Cerebellum (tissue), 4 donors: ENCODE measurements at places on chromosomes 6 and 20.

DNA sequence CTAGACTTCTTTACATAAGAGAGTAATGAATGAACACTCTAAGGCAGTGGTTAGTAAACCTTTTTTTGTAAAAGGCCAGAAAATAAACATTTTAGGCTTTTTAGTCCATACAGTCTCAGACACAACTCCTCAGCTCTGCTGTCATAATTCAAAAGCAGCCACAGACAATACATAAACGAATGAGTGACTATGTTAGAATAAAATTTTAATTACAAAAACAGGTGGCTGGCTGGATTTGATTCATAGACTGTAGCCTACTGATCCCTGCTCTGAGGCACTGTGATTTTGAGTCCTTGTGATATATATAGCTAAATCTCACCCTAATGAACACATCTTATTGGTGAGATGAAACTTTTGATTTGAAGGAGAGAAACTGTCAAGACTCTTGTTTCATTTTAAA lies 155.1 kb downstream of the AIG1 start:
- no peak for DNase-seq

- DNase-seq: no peak
Measured at GRCh38 chr6:38495922-38496635, 143.7 kb downstream of the BTBD9 start.

GRCh38 chr6:73081955-73082354 lies 143.3 kb downstream of the KHDC1L start:
- no peak for DNase-seq

DNA sequence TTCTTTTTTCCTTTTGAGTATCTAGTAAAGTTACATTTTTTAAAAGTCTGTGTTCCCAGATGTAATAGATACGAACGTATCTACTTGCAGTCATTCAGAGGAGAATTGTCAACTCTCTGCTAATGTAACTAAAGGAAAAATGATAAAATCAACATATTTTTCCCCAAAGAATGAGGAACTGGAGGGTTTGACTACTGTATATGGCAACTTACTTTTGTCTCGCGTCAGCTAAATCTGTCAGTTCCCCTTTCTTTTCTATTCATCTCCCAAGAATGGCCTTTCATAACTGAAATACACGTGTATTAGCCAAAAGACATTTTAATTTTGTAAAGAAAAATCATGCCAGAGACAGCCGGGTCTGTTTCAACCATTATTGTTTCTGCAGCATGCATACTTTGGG lies 5.4 kb downstream of the EYA2 start:
- DNase-seq: no peak

GRCh38 chr20:16939051-16939450 lies 190.9 kb downstream of the OTOR start:
- DNase-seq: no peak

DNA sequence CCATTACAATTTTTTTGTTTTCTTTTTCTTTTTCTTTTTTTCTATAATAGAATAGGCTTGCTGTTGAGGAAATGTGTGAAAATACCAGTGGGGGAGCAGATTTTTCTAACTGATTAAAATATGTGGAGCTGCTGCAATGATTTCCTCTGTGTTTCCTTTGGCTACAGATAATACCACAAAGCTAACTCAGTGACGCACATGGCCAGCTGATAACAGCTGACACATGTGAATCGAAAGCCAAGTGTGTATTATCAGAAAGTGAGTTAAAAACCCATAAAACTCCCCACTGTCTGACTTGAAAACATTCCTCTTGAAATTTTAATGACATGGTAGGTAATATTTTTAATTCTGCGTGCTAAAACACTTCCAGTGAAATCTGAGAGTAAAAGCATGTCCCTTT lies 70.8 kb upstream of the AHI1 start:
- no peak for DNase-seq

DNA sequence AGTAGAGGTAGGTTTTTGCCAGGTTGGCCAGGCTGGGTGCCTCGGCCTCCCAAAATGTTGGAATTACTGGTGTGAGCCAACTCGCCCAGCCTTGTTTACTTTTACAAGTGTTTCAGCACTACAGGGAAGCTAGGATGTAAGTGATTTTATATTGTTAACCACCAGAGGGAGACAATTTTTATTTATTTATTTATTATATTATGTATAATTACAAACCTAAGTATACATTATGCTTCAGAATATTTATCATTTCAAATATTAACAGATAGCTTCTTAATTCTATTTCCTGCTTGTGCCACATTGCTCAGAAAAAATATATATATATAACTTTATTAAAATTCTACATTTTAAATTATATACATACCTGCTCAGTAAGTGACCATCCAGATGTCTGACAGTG lies 9.8 kb downstream of the MMUT start:
- no peak for DNase-seq

GRCh38 chr6:152598901-152599537 lies 38.1 kb downstream of the SYNE1 start:
- no peak for DNase-seq

DNA sequence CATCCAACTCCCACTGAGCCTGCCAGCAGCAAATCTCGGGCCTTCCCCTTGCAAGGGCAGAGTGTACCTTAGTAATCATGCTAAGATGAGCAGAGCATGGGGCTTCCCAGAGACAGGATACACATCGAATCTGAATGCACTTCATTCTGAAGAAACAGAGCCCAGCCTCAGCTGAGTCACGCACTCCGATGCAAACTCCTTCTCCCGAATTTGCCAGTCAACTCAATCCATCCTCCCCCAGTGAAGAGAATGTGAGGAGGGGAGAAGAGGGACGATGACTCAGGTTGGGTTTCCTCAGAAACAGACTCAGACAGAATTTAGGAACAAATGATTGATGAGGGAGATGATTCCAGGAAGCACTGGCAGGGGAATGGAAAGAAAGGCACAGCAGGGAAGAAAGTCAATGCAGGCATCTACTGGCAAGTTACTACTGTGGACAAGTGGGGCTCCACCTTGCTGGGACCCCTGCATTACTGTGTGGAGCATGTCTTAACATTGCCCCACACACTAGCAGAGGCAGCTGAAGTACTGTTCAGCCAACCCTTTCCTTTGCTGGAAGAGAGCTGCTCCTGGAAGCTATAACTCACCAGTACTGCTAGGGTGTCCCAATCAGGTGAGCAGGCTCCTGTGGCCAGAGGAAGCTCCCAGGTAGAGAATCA lies 251.6 kb downstream of the ADGB start:
- DNase-seq: no peak

- DNase-seq: no peak
Measured at GRCh38 chr6:106614592-106615257, 14.6 kb downstream of the RTN4IP1 start.

DNA sequence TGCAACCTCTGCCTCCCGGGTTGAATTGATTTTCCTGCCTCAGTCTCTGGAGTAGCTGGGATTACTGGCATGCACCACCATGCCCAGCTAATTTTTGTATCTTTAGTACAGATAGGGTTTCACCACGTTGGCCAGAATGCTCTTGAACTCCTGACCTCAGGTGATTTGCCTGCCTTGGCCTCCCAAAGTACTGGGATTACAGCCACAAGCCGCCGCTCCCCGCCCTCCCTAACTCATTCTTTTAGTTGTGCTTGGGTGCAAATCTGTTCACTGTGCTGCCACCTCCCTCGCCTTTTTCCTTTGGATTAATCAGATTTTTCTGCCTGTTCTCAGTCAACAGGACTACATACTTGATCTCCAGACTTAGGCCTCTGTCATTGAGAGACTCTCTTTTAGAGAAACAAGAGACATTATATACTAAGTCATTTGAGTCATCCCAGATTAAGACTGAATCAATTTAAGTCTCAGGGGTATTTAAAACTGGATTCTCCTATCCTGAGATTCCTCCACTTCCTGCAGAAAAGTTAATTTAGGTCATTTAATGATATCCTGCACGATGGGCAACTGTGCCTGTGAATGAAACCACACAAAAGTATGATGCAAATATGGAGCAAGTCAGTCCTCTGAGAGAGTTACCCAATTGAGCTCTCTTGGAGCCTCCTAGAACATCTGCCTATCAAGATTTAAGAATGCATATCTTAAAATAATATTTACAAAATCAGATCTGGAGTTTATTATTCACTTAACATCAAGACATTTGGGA lies 136.1 kb upstream of the THEMIS start:
- DNase-seq: no peak

- no peak for DNase-seq
Measured at GRCh38 chr6:33755070-33755869, 8.6 kb upstream of the IP6K3 start.

DNA sequence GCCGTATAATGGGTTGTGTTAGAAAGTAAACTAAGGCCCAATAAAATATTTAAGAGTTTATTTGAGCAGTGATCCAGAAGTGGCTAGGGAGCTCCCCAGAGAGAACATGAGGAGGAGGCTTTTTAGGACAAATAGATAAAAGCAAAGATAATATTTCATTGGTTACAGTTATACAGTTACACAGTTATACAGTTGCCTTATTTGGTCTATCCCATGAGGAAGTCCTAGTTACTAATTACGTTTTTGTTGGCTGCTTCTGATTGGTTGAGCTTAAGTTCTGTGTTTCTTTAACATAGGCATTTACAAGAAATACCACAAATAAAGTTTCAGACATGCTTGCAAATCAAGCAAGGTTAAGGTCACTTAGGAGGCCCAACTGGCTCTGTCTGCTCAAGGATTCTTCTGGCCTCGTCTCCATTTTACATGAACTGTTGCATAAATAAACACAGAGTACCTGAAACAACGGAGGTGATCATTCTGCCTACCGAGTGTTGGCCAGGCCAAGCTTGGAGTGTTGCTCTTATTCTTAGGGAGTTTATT lies 7.0 kb downstream of the UBD start:
- peak; percentile 49 for DNase-seq

DNA sequence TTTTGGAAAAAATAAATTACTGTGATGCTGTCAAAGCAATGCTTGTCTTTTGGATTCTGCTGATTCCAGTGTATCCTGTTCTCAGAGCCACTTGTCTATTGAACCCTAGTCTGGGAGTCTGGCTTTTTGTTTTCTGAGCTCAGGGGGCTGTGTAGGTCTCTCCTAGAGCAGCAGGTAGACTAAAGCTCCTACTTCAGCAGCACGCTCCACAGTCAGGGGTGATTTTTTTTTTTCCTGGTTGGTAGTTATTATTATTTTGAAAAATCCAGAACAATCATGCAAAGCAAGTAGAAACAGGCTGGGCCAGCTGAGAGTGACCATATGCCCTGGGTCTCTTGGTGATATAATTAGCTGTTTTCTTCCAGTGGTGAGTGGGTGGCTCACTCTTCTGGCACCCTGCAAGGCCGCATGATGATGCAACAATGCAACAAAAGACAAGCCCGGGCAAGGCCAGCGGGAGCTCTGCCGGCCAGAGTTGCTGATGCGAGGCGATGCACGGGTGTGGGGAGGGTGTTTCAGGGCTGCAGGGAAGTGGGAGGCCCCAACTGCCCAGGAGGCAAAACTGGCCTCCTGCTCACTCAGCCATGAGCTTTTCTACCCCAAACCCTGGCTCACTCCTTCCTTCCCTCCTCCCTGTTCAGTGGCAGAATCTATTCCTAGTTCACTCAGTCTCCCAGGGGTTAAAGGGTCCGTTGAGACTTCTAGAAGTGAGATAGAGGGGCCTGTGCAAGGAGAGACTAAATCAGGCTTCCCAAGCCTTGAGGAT lies 11.5 kb upstream of the CDKN1A start:
- peak; percentile 23 for DNase-seq

- DNase-seq: no peak
Measured at GRCh38 chr6:5941188-5941587, 65.5 kb downstream of the NRN1 start.

DNA sequence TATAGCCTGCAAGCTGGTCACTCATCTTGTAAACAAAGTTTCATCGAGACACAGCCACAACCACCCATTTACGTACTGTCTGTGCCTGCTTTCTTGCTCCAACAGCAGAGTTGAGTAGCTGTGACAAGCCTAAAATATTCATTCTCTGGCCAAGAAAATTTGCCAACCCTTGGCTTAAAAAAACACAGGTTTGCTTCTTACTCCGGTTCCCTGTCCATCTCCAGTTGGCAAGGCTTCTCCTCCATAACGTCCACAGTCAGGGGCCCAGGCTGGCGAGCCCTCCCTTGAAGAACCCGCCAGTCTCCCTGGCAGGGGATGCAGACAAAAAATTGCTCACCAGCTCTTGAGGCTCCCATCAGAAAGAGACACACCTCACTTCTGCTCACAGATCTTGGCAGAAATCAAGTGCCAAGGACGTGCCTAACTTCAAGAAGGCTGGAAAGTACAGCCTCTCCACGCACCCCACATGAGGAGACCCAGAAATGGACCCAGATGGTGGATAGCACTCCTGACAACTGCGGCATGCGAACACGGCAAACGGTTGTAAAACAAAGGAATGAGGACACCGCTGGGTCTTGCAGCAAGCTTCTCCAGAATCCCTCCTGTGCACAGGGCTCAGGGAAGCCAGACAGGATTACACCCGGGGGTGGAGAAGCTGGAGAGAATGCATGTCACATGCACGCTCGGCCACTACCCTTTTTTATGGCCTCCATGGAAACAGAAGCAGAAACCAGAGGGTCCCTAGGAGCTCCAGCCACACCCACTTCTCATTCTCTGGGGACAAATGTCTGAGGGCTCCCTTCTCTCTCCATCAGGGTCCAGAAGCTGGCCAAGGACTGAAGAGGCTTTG lies 59.8 kb upstream of the SIRPA start:
- DNase-seq: no peak

DNA sequence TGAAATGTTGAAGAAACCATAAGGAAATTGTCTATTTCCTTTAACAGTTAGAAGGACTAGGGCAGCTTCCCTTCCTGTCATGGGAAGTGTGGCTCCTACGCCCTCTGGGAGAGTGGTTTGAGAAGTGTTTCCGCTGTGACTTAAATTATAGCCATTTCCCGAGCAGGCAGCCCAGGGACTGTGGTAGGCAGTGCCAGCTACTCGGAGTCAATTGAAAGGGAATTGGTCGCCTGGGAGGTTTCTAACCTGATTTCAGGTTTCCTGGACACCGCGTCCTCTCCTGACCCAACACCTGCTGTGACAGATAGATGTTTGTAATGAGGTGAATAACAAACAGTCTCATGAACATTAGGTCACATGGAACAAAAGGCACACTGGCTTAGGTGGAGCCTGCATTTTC lies 256.1 kb upstream of the PLCB4 start:
- DNase-seq: peak; percentile 43

- no peak for DNase-seq
Measured at GRCh38 chr20:32052090-32052777, at the start of gene HCK. TSS of gene HCK (plus strand) at chr20:32052242.

DNA sequence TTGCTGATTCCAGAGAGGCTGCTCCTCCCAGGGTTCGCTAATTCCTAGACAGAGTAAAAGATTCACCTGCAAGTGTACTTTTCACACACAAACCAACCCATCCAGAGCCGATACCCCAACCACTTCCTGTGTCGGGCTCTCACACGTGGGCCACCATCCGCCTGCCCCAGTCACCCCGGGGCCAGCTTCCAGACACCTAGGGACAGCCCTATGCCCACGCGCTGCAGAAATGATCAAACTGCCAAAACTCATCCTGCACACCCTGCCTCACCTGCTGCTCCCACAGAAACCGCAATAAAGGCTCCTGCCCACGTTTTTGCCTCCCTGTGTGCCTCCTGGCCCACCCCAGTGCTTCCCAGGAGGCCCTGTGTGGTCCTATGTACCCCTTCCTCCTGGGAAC lies 59.5 kb downstream of the PSMG4 start:
- no peak for DNase-seq

- peak; percentile 15 for DNase-seq
Measured at GRCh38 chr6:40907198-40907701, 131.8 kb downstream of the UNC5CL start.

GRCh38 chr20:12413116-12413515 lies 495.4 kb downstream of the BTBD3 start:
- no peak for DNase-seq

- DNase-seq: peak; percentile 83
Measured at GRCh38 chr6:157228426-157229131, 94.7 kb downstream of the TMEM242 start.

GRCh38 chr20:46670228-46670584 lies 18.9 kb upstream of the SLC13A3 start:
- DNase-seq: no peak

GRCh38 chr6:39791850-39792539 lies at the start of gene DAAM2:
TSS of gene DAAM2 (plus strand) at chr6:39792376. CDS start at chr6:39856303, 63,927 bp downstream.
- DNase-seq: peak; percentile 21
